ENCODE measurements at places on chromosomes 12 and 14.

DNA sequence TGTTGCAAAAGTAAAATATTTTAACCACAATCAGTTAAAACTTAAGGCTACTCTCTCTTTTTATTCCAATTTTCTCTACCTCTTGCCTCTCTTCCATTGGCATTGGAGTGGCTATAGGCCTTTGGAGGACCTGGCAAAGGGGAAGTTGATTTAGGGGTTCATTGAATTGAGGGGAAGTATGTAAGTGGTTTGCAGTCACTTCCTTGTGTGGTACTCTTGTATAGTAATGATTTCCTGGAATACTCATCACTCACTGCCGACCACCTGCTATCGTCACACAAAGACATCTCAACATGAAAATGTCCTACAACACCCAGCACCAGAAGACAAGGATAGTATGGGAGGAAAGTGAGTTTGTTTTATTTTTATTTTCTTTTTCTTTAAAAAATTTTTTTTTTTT lies 45.7 kb upstream of the CPM start:
- no peak for DNase-seq

DNA sequence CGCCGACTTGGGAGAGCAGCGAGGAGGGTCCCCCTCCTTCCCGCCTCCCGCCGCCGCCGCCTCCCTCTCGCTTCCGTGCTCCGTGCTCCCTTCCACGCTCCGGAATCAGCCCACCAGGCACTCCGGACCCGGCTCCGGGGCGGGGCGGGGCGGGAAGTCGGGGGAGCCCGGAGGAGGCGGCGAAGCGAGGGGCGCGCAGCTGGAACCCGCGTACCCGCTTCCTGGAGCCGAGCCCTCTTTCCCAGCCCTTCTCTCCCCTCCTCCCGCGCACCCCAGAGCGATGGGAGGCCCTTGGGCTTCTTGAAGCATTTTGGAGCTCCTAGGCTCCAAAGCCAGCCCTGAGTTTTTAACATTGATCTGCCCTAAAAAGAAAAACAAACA lies at the start of gene SYNDIG1L:
Gene SYNDIG1L, minus strand, starts transcription at position 9 of the 381 bp plus-strand sequence. CDS start 16,466 bp downstream, outside the sequence.
- DNase-seq: no peak

DNA sequence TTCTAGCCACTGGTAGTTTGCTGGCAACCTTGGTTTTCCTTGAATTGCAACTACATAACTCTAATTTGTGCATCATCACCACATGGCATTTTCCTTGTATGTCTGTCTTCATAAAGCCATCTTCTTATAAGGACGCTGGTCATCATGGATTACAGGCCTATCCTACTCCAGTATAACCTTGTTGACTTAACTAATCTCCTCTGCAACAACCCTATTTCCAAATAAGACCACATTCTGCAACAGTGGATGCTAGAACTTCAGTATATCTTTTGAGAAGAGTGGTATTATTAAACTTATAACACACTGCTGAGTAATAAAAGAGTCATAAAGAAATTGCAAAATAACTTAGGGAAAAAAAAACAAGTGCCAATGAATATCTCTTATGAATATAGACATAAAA lies 511.8 kb upstream of the FOXG1 start:
- no peak for DNase-seq

- DNase-seq: no peak
Measured at GRCh38 chr12:92516277-92516600, 186.6 kb upstream of the PLEKHG7 start.

GRCh38 chr12:2833327-2833726 lies 1.5 kb downstream of the NRIP2 start:
- no peak for DNase-seq

- no peak for DNase-seq
Measured at GRCh38 chr14:86604561-86604960, 1074.6 kb downstream of the FLRT2 start.

Measured in suppressor macrophage treated with lipopolysaccharide for 4 hours (primary cell).